ENCODE measurements at places on chromosomes 7 and 10. TPM values are rescaled to one million over a fixed set of nuclear protein-coding genes. Genes with fewer than 3 reads are reported as not detected.
A peak's percentile ranks its signal among the peaks of the same experiment; 100 is the strongest.

DNA sequence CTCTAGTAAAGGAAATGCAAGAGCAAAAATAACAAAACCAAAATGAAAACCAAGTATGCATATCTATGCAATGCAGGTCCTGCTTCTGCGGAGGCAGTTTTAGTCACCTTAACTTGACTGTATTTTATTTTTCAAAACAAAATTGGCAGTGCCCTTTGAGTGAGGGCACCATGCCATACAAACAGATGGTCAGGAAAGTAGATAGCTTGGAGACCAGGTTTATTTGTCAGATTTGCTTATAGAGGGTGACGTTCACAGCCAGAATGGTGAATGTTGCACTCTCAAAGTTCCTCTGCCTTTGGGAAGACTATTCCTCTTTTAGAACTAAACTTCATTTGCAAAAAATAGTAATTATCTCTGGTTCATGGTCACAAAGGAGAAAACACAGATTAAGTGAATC, 801.9 kb downstream of the ANKRD7 start:
- no peak for DNase-seq

- no peak for DNase-seq
Observed at GRCh38 chr10:110851020-110851612, 20.6 kb upstream of the PDCD4 start.

DNA sequence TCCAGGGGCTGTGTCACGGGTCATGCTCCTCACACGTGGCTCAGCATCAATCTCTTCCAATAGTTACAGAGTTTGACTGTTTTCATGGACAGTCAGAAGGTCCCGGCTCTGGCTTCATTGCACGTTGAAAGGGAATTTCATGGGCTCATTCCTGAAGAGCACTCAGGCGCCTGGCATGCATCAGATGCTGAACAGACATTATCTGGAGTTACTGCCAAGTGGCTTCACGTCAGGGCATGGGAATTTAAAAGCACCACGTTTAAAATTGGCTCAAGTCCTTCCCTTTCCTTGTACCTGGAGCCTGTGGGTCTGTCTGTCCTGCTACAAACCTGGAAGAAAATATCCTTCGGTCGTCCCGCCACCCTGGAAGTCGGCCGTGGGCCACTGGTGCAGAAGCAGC, 50.4 kb downstream of the CFAP46 start:
- peak; percentile 42 for DNase-seq

DNA sequence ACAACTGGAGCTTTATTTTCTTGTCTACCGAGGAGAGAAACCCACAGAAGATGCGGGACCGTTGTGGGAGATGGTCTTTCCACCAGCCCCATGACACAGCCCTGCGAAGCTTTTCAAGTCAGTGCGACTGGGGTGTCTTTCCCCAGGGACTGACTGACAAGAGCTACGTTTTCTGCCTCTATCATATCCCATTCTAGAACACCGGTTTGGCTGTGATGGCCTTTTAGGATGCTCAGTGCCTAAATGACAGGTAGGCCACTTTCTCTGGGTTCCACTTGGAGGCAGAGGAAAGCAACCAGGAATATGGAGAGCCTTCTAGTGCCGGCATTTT, 16.9 kb downstream of the SLC13A4 start:
- DNase-seq: no peak

DNA sequence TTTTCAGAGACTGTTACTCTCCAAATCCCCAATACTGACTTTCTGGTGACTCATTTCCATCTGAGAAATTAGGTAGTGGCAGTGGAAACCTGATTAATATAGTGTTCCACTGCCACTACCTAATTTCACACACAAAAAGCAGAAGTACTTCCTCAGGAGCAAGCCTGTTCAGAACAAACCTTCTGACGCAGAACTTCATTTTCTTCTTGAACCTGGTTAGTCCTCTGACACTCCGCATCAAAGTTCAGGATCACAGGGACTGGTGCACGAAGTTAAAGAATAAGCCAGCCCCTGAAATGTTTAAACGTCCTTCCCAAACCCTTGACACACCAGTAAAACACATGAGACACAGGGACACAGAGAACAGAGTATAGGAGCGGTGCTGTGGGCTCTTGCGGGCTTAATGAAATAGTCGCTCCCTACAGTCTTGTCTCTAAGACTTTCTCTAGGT, 4.4 kb downstream of the WDR91 start:
- no peak for DNase-seq

DNA sequence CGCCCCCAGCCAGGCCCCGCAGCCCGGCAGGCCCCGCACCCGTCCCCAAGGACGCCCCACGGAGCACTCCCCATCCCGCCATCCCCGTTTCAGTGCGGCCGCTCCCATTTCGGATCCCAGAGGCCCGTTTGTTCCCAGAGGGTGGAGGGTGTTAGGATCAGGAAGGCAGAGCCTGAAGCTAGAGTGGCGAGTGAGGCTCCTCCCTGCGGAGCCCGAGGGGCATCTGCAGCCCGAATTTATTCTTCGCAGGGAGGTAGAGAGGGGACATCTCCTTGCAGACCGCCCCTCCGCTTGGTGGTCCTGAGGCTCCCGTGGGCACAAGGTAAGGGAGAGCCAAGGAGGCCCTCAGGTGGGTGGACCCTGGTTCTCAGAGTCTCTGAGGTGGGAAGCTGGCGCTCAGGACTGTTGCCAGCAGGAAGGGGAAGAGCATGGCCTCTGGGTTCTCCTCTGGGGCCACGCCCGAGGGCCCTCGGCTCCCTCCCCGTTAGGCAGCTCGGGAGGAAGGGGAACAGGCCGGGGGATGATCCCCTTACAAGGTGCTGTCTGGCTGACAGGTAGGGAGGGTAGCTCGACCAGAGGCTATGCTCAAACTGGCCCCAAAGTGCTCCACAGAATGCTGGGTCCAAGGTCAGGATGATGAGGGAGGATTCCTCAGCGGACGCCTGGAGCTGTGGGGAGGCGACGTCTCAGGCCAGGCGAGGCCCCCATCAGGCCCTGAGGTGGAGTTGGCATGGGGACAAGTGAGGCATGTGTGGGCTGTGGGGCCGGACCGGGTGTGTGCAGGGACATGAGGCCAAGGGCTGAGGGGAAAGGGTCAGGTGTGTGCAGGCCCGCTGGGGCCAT, 17.4 kb downstream of the POLL start:
- no peak for DNase-seq

The SPDYE9 gene
- total RNA-seq: not detected

The ABCC2 gene
- total RNA-seq: 3.0 TPM

The CDC14C gene
- not detected for total RNA-seq

Data from uterus (tissue), 4 donors.